ENCODE measurements at places on chromosomes 3 and 15.

DNA sequence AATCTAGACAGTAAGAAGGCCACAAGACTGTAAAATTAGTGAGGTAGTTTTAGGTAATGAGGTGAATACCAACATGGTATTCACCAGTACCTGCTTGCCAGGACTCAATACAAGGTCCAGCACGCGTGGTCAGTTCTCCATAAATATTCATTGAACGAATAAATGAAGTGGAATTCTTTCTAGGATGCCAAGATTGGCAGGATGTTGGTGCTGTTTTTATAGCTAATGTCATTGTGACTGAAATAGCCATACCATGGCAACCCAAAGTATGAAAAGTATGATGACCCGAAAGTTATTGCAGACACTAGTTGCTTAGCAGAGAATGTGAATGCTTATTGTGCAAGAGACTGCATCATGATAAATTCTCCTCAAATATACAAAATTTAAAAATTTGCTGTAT is 307.2 kb downstream of the KCNH8 start:
- no peak for DNase-seq

- no peak for DNase-seq
Observed at GRCh38 chr3:122004107-122004506, 17.9 kb downstream of the ILDR1 start.

- DNase-seq = no peak
Observed at GRCh38 chr3:51970606-51971300, 3.1 kb downstream of the ABHD14B start.

- DNase-seq = no peak
Observed at GRCh38 chr3:24101676-24102168, 156.6 kb downstream of the NR1D2 start.

DNA sequence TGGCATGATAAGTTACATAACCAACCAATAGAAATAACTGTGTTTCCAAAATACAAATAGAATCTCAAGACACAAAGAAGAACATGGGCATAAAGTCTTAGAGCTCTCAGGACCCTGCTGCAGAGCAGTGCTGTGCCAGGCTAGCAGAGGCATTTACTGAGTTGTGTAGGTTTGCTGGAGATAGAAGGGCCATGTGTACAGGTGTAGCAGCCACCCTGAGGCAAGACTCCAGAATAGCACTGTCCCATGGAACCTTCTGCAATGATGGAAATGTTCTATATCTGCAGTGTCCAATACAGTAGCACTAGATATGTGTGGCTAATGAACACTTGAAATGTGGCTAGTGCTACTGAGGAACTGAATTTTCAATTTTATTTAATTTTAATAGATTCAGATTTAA is 267.0 kb upstream of the UMPS start:
- DNase-seq = no peak

DNA sequence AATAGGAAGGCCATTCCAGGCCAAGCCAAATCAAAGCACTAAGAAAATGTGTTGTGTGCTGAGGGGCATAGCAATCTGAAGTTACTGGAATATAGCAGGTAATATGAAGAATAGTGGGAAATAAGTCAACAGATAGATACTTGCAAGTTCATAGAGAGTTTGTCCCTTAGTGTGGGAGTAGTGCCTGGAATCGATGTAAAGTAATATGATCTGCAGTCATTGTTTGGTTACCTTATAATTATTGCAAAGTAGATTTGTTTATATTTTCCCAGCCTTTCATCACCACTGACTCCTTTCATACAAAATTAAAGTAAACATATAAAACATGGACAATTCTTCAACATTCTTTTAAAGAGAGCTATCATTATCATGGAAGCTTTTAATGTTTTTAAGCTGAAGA is 420.9 kb upstream of the NECTIN3 start:
- no peak for DNase-seq

GRCh38 chr3:158337110-158337509 is 227.2 kb downstream of the RSRC1 start:
- no peak for DNase-seq

DNA sequence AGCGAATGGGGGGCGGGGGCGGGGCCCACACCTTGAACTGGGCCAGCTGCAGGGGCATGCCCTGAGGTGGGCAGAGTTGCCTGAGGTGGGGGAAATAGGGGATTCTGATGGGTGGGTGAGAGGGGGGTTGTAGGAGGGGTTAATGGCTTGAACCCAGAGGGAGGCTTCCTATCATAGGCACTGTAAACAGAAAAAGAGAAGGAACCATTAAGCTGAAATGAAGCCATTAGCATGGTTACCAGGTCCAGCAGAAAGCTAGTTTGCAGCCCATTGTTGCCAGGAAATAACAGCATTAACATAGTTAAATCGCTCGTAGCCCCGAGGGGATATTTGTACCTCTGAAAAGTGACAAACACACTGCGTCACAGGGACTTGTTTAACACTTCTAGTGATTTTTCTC is 29.0 kb downstream of the ETV5 start:
- DNase-seq = no peak

GRCh38 chr15:78325092-78325843 is 14.9 kb upstream of the CRABP1 start:
- no peak for DNase-seq

DNA sequence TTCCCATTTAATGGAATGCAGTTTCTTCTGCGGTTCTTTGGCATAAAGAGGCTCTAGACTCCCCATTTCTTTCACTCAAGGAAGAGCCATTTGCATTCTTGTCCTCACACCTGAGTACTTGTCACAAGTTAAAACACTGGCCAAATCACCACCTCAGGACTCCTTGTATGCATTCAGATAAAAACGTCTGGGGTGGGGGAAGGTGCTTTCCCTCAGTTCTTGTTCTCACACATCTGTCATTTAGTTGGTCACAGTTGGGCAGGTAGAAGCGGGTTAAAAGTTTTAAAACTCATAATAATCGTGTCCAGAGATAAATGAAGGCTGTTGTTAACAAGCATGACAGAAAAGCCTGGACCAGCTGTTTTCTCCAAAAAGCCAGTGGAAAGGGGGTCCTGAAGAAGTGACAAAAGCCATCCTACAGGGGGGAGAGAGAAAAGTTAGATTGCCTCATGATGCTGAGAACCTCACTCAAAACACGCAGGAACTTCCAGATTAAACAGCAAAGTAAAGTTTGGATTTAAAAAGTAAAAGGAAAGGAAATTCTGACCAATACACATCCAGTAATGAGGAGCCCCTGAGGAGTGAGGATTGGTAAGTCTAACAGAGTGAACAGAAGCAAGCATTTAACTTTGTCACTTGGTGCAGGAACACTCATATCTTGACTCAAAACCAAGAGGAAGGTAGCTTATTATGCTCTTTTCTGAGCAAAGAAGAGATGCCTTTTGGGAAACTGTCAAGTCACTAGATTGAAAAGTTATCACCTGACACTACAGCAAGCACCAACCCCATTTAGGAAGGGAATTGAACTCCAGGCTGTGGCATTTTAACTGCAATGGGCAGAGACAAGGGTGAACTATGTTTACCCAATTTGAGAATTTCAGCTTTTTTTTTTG is 2.8 kb downstream of the BCL2L10 start:
- no peak for DNase-seq

DNA sequence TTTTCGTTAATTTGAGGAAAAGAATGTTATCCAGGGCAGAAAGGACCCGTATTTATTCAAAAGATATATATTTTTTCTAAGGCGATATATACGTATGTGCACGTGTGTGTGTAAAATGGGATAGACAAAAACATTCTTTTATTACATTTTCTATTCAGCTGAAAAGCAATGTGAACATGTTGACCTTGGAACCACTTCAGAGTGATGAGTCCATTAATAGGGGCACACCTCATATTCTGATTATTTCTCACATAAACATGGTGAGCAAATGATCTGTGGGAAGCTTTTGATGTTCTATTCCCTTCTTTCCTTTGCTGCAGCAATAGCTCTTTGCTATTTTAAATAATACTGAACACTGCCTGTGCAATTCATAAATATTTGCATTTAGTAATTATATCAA is 87.6 kb downstream of the SYNPR start:
- DNase-seq = no peak

DNA sequence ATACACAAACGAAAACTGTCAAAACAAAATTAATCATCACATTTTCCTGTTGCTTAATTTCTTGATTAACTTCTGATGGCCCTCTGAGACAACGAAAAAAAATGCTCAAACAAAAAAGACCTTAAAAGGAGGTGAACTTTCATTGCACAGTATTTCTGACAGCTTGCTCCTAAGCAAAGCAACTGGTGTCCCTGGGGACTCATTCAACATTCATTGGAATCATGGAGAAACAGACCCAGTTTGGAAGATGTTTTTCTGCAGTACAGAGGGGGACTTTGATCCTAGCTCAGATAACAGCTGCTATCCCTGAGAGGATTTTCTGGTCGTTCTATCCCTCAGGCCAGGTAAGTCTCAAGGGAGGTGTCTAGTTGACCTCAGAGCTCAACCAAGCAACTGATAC is 378.7 kb upstream of the ATP11B start:
- DNase-seq = no peak

GRCh38 chr3:18114894-18115293 is 310.2 kb downstream of the SATB1 start:
- no peak for DNase-seq

GRCh38 chr3:155944081-155944480 is 73.6 kb downstream of the GMPS start:
- DNase-seq = no peak

DNA sequence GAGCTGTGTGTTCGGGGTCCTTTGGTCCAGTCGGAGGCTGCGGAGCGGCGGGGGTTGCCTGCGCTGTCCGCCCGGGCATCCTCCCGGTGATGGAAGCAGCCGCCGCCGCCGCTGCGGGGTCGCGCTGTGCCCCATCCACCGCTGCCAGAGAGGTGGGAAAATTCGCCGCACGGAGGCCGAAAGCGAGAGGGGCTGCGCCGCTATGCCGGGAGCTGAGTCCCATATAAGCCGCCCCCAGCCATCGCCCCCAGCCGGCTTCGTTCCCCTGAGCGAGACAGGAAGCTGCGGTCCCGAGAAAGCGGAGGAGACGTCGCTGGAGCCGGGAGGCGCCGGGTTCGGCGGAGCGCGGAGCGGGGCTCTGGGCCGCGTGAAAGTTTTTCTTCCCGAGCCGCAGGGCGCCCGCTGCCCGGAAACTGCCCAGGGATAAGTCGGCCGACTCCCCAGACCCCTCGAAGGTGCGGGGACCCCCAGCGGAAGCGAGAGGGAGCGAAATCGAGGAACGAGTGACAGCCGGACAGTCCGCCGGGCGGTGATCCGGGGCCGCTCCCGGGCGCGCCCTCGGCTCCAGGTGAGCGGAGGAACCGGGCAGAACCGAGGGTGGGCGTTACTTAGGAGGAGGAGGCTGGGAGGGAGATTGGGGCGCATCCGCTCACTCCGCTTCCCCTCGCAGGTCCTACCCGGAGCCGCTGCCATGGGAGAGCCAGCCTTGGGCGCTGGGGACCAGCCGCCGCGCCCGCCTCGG is 574 bp downstream of the CHST2 start:
- DNase-seq = peak; percentile 59

- no peak for DNase-seq
Observed at GRCh38 chr3:124132813-124133212, 140.9 kb upstream of the ROPN1 start.

DNA sequence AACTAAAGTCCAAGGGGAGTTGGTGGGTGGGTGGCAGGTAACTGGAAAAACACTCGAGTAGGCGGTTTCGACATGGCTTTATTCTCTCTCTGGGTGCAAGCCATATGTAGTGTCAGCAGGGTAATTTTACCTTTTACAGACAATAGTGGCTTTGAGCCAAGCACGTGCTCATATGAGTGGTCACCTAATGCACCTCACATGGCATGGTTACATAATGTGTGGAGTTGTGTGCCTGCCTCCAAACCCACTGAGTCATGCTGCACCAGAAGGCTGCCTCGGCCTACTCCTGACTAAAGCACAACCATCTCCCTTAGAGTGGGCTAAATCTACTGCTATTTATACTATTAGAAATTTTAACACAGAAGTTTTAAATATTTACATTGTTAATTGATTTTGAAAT is 16.5 kb downstream of the CCRL2 start:
- no peak for DNase-seq

GRCh38 chr3:98565843-98566242 is 27.6 kb downstream of the CPOX start:
- no peak for DNase-seq

DNA sequence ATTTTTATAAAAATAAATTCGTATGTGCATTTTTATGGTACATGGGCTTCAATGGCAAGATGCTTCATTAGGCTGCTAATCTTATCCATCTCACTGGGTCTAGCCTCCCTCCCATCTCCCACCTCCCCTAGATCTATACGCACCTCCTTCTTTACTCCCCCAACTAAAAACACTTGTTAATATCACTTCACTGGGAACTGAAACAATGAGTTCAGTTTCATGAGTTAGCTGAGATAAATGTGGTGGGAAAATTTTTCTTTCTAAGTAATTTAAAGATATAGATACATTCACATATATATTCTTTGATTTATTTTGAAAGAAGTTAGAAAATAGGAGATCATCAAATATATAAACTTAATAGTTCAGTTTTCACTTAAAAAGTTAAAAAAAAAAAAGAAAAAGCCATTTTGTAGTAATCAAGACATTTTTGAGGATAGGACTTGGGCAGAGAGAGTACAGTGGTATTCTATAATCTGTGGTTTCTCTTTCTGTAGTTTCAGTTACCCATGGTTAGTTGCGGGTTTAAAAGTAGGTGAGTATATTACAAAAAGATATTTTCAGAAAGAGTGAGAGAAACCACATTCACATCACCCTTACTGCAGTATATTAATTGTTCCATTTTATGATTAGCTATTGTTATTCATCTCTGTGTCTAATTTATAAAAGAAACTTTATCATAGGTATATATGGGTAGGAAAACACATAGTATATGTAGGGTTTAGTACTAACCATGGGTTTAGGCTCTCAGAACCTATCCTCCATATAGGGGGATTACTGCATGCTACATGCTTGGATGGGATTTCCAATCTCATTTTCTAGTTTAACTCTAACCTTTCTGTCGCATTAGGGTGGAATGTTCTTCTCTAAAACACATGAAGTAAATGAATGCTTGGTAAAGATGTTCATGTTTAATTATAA is 316.0 kb upstream of the CBLB start:
- no peak for DNase-seq

DNA sequence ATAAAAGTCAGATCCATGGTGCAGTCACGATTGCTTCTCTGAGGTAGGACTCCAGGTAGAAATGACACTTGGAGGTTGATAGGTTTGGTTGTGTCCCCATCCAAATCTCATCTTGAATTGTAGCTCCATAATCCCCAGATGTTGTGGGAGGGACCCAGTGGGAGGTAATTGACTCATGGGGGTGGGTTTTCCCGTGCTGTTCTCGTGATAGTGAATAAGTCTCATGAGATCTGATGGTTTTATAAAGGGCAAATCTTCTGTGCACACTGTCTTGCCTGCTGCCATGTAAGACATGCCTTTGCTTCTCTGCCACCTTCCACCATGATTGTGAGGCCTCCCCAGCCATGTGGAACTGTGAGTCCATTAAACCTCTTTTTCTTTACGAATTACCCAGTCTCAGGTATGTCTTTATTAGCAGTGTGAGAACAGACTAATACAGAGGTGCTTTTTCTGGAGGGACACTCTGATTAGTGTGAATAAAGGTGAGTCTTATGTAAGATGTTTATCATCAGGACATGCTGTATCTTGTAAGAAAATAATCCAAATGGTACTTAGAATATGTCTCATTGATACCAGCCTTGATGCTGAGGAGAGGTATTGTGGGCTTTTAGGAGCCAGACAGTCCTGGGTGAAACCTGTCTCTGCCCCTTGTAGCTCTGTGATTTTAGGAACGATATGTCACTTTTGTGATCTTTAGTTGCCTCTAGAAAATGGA is 43.0 kb downstream of the SLCO3A1 start:
- no peak for DNase-seq
